Activated T-cell treated with anti-CD3 and anti-CD28 coated beads, Interleukin-2, amount 50 U/mL, for 72 hours (primary cell): ENCODE measurements at places on chromosomes 6 and 20.

DNA sequence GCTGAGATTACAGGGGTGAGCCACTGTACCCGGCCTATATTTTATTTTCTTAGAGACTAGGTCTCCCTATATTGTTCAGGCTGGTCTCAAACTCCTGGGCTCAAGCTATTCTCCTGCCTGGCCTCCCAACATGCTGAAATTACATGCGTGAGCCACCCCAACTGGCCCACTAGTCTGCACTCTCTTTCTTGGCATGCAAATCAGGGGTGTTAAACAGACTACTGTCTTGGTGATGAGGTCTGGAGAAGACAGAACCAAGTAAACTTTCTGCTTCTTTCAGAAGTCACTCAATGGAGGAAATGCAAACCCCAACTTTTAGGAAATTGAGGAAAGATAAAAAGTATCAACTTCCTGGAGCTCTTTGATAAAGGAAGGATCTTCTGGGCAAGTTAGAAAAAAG is 8.0 kb upstream of the TUBB2B start:
- H3K4me3 ChIP-seq = no peak overlapping the region
- peaks cover 92% of the 10 kb centered on the region for H3K27me3 ChIP-seq
- peaks cover 21% of the 10 kb centered on the region for H3K4me1 ChIP-seq

GRCh38 chr20:23284009-23284408 is 66.6 kb upstream of the NXT1 start:
- no peaks in the 10 kb centered on the region for H3K36me3 ChIP-seq
- no peaks in the 10 kb centered on the region for H3K27me3 ChIP-seq
- DNase-seq = no peak

- peak overlapping the region; percentile 95 for H3K4me3 ChIP-seq
- peak overlapping the region; percentile 100 for H3K27ac ChIP-seq
- no peak for DNase-seq
- no peaks in the 10 kb centered on the region for H3K27me3 ChIP-seq
Observed at GRCh38 chr20:41030531-41031242, 2.1 kb downstream of the TOP1 start.

GRCh38 chr20:14337400-14338171 is at the start of gene FLRT3:
Gene FLRT3, minus strand, starts transcription at chr20:14337612. Its CDS starts 10,106 bp downstream, at chr20:14327506.
- no peaks in the 10 kb centered on the region for H3K36me3 ChIP-seq
- no peaks in the 10 kb centered on the region for H3K27me3 ChIP-seq
- no peak within 1 kb of the TSS for H3K27ac ChIP-seq
- no peak within 1 kb of the TSS for H3K4me3 ChIP-seq
- DNase-seq = peak; percentile 1

DNA sequence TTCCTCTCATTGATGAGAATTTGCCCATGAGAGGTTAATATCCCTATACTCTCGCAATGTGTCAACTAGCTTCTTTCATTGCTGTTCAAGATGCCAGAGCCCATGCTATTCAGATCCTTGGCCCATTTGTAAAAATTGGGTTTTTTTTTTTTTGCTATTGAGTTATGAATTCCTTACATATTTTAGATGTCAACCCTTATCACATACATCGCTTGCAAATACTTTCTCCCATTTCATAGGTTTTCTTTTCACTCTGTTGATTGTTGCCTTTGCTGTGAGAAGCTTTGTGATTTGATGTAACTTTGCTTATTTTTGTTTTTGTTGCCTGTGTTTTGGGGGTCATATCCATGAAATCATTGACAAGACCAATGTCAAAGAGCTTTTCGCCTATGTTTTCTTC is 32.2 kb upstream of the IPCEF1 start:
- no peak overlapping the region for H3K4me3 ChIP-seq
- H3K36me3 ChIP-seq = no peaks in the 10 kb centered on the region
- H3K4me1 ChIP-seq = no peaks in the 10 kb centered on the region
- no peak overlapping the region for H3K27ac ChIP-seq
- peaks cover 21% of the 10 kb centered on the region for H3K27me3 ChIP-seq
- DNase-seq = no peak
